ENCODE measurements at places on chromosomes 2 and 18.

- no peak for DNase-seq
- peaks cover 1% of the 10 kb centered on the region for H3K27me3 ChIP-seq
- H3K4me1 ChIP-seq: no peaks in the 10 kb centered on the region
Observed at GRCh38 chr2:199092419-199092818, 365.3 kb downstream of the SATB2 start.

GRCh38 chr2:147714582-147714981, 130.2 kb upstream of the ACVR2A start:
- DNase-seq: no peak
- no peak overlapping the region for H3K27ac ChIP-seq
- H3K36me3 ChIP-seq: no peaks in the 10 kb centered on the region
- no peaks in the 10 kb centered on the region for H3K4me1 ChIP-seq
- no peak overlapping the region for H3K4me3 ChIP-seq

DNA sequence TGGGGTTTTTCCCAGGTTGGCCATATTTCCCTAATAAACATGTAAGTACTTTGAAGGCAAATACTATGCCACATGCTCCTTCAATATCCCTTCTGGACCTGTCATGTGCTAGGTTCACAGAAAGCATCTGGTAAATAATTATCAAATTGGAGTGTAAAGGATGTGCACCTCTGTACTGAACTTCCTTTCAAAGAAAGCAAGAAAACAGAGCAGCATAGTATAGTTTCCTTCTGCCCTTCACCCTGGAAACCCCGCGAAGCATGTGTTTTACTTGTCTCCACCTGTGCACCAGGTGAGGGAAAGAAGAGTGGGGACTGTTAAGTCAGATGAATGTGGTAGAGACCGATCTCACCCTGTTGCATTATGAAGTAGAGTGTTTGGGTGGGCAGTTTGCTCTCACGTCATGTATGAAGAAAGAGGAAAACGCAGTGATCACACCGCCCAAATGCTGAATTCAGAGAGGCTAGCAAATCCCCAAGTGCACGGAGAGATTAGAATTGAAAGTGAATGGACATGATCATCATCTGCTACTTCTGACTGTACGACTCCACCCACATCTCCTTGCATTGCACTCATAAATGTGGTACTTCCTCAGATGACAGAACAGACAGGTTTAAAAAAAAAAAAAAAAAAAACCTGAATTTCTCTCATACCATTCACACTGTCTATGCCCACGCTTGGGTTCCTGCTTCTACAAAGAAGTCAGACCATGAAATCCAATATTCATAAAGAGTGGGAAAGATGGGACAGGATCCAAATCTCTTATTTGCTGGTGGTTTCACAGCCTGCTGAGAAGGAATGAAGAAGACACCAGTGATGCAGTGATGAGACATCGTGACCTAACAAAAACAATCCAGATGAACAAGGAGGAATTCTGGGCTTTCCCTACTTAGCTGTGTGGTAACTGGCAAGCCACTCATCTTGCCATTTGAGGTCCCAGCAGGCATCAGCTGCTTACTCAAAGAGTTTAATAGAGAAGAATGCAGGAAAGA, 448.6 kb downstream of the BCL11A start:
- no peak for DNase-seq
- peaks cover 23% of the 10 kb centered on the region for H3K4me1 ChIP-seq
- H3K4me3 ChIP-seq: peak overlapping the region; percentile 83
- no peaks in the 10 kb centered on the region for H3K36me3 ChIP-seq
- H3K27ac ChIP-seq: peak overlapping the region; percentile 16
- H3K27me3 ChIP-seq: peaks cover 2% of the 10 kb centered on the region

DNA sequence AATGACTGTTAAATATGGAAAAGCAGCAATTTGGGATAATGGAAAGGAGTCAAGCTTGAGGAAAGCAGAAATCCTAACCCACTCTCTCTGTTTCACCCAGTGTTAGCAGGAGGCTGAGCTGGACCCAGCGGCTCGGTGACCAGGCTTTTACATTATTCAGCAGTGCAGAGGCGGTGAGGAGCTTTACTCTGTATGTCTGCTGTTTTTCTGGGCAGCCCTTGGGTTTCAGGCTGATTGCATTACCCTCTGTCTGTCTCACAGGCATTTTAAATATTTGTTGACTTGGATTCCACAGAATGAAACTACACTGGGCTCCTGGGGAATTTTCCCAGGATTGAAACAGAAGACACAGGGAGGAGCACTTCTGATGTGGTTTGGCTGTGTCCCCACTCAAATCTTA, 368.0 kb downstream of the GALR1 start:
- H3K36me3 ChIP-seq: no peaks in the 10 kb centered on the region
- no peak overlapping the region for H3K4me3 ChIP-seq
- peaks cover 3% of the 10 kb centered on the region for H3K4me1 ChIP-seq
- no peak overlapping the region for H3K27ac ChIP-seq
- no peak for DNase-seq

GRCh38 chr2:86338778-86339295, 1.4 kb upstream of the REEP1 start:
- no peak overlapping the region for H3K27ac ChIP-seq
- H3K4me1 ChIP-seq: peaks cover 18% of the 10 kb centered on the region
- H3K36me3 ChIP-seq: peaks cover 21% of the 10 kb centered on the region
- H3K27me3 ChIP-seq: peaks cover 58% of the 10 kb centered on the region
- no peak for DNase-seq
- peak overlapping the region; percentile 82 for H3K4me3 ChIP-seq

GRCh38 chr2:141035846-141036420, 1094.9 kb downstream of the LRP1B start:
- no peak for DNase-seq
- no peak overlapping the region for H3K4me3 ChIP-seq
- H3K27ac ChIP-seq: no peak overlapping the region
- no peaks in the 10 kb centered on the region for H3K36me3 ChIP-seq

- H3K4me3 ChIP-seq: no peak overlapping the region
- DNase-seq: no peak
- no peak overlapping the region for H3K27ac ChIP-seq
- no peaks in the 10 kb centered on the region for H3K27me3 ChIP-seq
- peaks cover 23% of the 10 kb centered on the region for H3K36me3 ChIP-seq
Observed at GRCh38 chr2:224753743-224754540, 37.8 kb upstream of the CCDC195 start.

DNA sequence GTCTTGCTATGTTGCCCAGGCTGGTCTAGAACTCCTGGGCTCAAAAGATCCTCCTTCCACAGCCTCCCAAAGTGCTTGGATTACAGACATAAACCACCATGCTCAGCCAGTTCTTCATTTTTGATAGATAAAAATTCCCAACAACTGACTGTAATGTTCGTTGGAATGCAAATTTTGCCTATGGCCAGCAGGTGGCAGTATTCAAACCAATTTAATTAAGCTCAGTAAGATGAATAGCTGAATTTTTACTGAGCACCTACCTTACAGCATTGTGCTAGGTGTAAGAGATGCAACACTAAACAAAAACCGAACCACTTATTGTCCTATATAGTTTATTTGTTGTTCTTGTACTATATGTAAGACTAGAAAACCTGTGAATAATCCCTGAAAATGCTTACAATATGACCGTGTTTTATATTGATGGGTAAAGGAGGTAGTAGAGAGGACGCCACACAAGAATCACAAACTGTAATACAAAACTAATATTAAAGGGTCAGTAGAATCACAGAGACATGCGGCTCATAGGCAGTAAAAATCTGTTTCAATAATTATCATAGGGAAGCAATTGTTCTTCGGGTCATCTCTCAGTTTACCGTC, 8.2 kb upstream of the TMEM182 start:
- H3K36me3 ChIP-seq: peaks cover 5% of the 10 kb centered on the region
- H3K27ac ChIP-seq: no peak overlapping the region
- H3K4me1 ChIP-seq: no peaks in the 10 kb centered on the region
- no peaks in the 10 kb centered on the region for H3K27me3 ChIP-seq
- no peak overlapping the region for H3K4me3 ChIP-seq

DNA sequence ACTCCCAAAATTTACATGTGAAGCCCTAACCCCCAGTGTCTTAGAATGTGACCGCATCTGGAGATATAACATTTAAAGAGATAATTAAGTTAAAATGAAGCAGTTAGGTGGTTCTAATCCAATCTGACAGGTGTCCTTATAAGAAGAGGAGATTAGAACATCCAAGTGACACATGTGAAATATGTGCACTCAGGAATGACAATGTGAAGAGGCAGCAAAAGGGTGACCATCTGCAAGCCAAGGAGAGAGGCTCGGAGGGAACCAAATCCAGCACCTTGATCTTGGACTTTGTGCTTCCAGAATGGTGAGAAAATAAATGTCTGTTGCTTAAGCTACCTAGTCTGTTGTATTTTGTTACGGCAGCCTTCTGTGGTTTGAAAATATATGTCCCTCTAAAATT, 165.4 kb downstream of the FIGN start:
- H3K27me3 ChIP-seq: no peaks in the 10 kb centered on the region
- no peak for DNase-seq
- no peak overlapping the region for H3K4me3 ChIP-seq
- no peak overlapping the region for H3K27ac ChIP-seq

GRCh38 chr2:237818066-237818473, 19.5 kb downstream of the RBM44 start:
- no peak overlapping the region for H3K4me3 ChIP-seq
- DNase-seq: no peak
- H3K27me3 ChIP-seq: no peaks in the 10 kb centered on the region
- H3K36me3 ChIP-seq: no peaks in the 10 kb centered on the region
- H3K4me1 ChIP-seq: no peaks in the 10 kb centered on the region

DNA sequence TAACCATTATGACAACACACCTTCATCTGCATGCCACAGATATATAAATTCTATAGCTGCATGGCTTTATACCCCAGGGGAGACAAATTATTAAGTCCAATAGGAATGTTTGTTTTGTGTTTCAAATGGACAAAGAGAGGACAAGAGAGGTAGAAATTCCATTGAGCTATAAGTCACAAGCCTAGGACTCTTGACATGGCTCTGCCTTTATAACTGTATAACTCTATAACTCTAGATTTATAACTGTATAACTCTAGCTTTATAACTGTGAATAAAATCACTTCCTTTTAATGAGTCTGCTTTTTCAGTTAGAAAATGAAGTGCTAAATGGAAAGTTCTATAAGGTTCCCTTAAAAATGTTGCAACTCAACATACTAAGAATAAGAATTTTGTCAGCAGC, 106.4 kb downstream of the SCN9A start:
- no peaks in the 10 kb centered on the region for H3K4me1 ChIP-seq
- DNase-seq: no peak
- no peak overlapping the region for H3K4me3 ChIP-seq
- H3K27me3 ChIP-seq: no peaks in the 10 kb centered on the region

DNA sequence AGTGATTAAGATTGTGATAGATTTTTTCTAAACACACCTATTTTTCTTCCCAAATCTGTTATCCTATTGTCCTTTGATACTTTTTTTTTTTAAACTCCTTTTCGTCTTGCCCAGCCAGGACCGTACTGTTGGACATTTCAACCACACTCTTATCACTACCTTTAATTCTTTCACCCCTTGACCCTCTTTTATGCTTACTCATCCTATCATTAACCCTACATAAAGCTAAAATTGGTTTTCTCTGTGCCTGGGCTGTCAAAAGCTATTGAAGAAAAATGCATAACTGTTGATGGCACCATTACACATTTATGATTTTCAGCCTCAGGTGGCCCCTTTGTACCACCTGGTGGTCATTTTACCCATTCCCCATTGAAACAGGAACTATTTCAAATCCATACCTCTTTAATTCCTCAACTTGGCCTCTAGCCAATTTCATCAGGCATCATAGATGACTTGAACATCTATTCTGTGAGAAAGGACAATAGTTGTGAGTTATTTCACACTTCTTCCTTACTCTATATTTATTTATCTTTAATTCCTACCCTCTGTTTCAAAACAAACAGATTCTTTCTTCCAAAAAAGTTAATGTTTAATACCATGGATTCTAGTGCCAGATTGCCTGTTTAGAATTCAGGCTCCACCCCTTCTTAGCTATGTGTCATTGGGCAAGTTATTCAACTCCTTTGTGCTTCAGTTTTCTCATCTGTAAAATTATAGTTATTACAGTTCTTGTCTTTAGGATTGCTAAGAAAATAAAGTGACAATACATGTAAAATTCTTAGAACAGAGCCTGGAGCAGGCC, 258.6 kb downstream of the CAMKMT start:
- no peak for DNase-seq
- H3K36me3 ChIP-seq: no peaks in the 10 kb centered on the region
- H3K27ac ChIP-seq: no peak overlapping the region
- peaks cover 4% of the 10 kb centered on the region for H3K4me1 ChIP-seq

DNA sequence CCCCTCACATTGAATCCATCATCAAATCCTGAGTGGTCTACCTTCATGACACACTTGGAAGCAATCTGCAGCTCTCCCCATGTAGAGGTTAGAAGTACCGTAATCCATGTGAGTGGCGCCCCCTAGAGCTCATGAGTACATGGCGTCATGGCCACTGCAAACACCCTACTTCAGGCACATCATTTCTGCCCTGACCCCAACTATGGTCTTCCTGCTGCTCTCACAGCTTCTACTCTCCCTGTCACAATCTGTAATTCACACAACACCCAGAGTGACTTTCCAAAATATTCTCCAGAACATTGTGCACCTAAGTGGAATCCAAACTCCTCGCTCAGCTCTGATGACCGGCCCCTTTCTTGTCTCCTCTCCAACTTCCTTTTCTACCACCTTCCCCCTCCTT, 141.9 kb downstream of the ANKRD44 start:
- peak; percentile 40 for DNase-seq
- no peaks in the 10 kb centered on the region for H3K27me3 ChIP-seq
- H3K36me3 ChIP-seq: no peaks in the 10 kb centered on the region
- H3K27ac ChIP-seq: peak overlapping the region; percentile 82
- H3K4me1 ChIP-seq: peaks cover 35% of the 10 kb centered on the region
- no peak overlapping the region for H3K4me3 ChIP-seq

DNA sequence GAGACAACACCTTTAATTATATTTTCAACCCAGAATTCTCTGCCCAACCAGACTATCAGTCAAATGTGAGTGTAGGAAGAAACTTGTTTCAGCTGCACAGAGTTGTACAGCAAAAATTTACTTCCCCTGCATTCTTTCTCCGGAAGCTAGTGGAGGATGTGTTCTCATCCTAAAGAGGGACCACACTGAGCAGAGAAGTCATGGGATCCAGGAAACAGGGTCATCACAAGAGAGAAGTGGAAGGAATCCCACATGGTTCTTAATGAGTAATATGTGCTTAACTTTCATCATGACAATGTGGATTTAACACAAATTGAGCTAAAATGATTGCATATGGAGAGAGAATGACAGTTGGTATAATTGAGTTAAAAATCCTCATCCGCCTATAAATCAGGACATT, 78.2 kb downstream of the INPP4A start:
- H3K36me3 ChIP-seq: peaks cover 22% of the 10 kb centered on the region
- no peak overlapping the region for H3K27ac ChIP-seq
- peaks cover 18% of the 10 kb centered on the region for H3K4me1 ChIP-seq

DNA sequence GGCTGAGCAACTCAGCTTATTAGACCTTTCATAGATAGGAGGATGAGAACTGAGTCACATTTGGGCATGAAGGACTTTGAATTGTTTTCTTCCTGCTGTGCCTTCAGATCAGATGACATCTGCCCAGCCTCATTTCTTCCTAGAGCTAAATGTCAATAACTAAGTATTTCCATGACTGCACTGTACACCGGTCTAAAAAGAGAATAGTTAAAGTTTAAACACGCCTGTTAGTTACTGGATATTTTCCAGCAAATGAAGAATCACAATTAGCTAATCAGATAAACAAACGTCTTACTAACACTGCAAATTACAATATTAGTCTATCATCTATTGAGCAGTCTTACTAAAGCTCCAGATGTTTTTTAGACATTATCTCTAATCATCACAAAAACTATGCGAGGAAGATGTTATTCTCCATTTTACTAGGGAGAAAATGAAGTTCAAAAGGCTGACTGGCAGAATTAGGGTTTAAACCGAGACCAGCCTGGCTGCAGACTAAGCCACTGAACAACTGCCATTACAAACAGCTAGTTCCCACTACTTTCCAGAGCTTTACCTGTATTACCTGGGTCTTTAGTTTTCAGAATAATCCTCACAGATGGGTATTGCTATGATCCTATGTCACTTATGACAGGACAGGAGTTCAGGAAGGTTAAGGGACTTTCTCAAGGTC, 69.4 kb upstream of the ZNF397 start:
- H3K36me3 ChIP-seq: peaks cover 6% of the 10 kb centered on the region
- no peak for DNase-seq
- peaks cover 2% of the 10 kb centered on the region for H3K4me1 ChIP-seq
